Head of caudate nucleus (tissue), 42 donors: ENCODE measurements at places on chromosomes 6 and 20.

- no peak for DNase-seq
These were observed 544.0 kb upstream of the HS3ST5 start for GRCh38 chr6:114886670-114887436.

DNA sequence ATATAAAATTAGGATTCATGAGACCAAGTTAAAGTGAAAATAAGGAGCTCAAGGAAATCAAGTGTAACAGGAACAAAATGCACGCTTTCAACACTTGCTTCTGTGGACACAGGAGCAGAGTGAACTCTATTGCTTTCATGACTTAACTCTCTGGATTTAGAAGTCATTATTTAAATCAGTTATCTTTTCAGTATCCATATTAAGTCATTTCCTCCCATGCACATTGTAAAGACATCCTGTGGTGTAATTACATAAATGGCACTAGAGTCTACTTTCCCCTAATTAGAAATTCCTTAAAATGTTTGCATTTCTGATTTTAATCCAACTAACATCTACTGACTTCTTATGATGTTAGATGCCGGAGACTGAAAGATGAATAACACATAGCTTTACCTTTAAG, 88.0 kb downstream of the INSM1 start:
- DNase-seq = no peak

- no peak for DNase-seq
These were observed 165.4 kb downstream of the CDH26 start for GRCh38 chr20:60123652-60124051.

GRCh38 chr6:22015944-22016343, 280.9 kb downstream of the PRL start:
- DNase-seq = no peak

- DNase-seq = no peak
These were observed 76.6 kb downstream of the ANKEF1 start for GRCh38 chr20:10111139-10111958.

- no peak for DNase-seq
These were observed 61.7 kb downstream of the BTBD9 start for GRCh38 chr6:38578075-38578474.

DNA sequence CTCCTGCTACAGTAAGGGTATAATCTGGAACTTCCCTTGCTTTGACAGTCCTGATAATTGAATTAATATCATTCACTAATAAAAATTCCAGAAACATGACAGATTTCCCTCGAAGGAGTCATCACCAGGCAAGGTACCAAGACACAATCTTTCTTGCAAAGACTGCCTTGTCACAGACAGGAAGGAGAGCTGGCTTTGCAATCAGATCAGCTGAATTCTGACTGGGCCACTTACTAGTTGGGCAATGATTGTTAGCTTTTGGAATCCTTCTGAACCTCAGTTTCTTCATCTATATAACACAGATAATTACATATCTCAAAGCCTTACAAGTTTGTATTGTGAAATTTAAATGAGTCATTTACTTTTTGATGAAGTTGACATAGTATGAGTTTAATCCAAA, 344.2 kb downstream of the RFPL4B start:
- DNase-seq = no peak
